ENCODE measurements at places on chromosomes 7 and 10.

DNA sequence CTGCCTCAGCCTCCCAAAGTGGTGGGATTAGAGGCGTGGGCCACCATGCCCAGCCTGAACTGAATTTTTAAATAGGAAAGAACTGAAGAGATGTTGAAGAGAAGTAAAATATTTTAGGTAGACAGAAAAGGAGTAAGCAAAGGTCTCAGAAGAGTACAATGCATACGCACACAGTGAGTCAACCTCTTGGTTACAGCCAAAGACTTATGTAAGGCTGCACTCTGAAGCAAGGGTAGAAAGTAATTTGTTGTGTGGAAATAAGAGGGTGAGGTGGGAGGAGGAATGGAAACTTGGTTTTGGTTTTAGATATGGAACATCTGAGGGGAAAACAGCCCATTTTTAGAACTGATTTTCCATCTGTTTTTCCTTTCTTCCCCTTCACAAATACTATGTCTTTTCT lies 17.6 kb downstream of the KRIT1 start:
- DNase-seq, result no peak

GRCh38 chr7:87926581-87927461 lies 7.2 kb upstream of the ADAM22 start:
- no peak for DNase-seq

GRCh38 chr10:19385846-19386450 lies 337.3 kb downstream of the MALRD1 start:
- no peak for DNase-seq

DNA sequence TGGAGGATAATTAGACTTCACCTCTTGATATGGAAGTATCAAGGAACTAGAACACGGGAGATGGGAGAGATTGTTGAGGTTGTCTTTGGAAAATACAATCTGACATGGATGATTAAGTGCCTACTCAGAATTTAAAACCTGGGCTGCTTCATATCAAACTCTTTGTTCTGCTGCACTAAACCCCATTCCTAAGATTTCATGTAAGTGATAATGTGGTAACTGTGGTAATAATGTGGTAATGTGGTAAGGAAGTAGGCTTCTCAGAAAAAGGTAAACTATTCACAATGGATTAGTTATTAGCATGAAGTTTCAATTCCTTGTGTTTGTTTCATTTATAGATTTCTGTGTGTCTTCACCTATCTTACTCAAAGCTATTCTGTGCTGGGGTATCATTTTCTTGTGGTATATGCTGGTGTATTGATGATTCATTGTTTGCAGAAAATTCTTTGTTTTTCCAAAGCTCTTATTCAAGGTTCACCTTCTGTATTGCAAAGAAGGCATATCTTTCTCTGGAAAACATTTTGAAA lies 129.9 kb upstream of the TAC1 start:
- DNase-seq, result no peak

DNA sequence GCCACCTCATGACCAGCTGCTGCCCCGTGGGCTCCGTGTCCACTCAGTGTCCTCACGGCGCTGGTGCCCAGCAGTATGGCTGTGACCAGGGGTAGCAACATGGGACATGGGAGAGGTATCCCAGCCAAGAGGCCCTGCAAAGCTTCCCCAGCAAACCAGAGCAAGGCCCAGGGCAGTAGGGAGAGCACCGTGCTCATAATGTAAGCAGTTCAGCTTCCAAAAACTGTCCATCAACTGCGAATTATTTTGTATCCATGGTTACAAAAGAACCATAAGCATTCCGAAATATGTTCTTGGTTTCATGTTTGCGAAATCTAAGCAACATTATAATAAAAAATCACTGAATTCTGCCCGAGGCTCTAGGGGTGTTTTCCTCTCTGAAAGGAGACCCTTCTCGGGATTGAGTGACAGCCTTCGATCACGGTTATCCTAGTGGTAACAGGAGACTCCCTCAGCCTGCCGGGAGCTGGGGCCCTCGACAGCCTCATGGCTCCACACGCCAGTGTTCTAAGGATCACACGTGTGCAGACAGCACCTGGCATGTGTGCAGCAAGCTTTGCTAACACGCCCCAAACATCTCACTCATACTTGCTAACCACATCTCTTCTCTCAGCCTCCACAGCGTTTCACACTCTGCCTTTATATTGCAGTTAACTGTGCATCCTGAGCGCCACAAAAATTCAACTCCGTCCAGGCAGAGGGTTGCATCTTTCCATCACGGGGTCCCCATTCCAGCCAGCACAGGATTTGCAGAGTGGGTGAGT lies 117.6 kb downstream of the DIP2C start:
- DNase-seq, result peak; percentile 42

- no peak for DNase-seq
Measured at GRCh38 chr10:47027108-47027783, 116.0 kb downstream of the PTPN20 start.

GRCh38 chr7:11436773-11437524 lies 395.0 kb downstream of the THSD7A start:
- DNase-seq, result no peak

DNA sequence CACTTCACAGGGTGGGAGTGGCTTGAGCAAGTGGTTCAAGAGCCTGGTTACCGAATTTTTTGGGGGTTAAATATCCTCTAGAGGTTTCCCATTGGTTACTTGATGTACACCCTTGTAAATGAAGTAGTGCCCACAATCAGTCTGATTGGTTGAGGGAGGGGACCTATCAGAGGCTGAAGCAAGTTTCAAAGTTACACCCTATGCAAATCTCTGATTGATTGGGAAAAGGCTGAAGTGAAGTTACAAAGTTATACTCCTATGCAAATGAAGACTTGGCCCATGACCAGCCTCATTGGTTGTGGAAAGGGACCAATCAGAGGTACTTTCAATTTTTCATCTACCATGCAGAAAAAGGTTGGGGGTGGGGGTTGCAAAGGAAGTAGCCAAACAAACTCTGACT lies 34.7 kb downstream of the UBE2D4 start:
- DNase-seq, result no peak

DNA sequence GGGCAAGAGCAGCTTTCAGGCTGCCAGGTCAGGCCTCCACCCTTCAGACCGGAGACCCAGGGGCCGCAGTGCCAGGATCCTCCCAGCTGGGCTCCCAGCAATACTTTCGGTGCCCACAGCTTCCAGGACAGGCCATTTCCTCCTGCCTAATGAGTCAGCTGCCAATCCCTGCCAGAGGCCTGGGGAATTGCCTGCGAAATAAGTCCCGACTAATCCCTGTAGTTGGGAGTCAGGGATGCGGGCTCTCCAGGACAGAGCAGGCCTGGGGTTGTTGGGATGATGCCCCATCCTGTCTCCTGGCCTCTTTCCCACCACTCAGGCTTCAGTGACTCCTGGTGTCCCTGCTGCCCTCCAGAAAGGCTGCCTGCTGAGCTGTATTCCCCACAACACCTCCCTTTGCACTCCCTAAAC lies 143.5 kb upstream of the UNC5B start:
- DNase-seq, result peak; percentile 11

DNA sequence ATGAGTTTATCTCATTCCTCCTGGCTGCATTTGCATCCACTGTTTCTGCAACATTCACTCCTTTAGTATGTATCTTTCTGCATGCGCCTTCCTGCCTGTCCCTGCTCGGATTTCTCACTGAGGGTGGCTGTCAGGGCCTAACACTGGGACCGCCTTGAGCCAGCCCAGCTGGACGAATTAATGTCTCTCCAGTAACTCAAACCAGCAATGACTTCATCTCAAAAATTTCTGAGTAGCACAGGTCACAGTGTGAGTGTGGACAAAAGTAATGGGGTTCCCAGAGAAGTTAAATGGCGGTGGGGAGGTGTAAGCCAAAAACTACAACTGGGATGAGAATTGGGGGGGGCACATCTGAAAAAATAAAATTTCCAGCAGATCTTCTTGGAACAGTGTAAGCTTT lies 444.0 kb upstream of the MGMT start:
- no peak for DNase-seq

DNA sequence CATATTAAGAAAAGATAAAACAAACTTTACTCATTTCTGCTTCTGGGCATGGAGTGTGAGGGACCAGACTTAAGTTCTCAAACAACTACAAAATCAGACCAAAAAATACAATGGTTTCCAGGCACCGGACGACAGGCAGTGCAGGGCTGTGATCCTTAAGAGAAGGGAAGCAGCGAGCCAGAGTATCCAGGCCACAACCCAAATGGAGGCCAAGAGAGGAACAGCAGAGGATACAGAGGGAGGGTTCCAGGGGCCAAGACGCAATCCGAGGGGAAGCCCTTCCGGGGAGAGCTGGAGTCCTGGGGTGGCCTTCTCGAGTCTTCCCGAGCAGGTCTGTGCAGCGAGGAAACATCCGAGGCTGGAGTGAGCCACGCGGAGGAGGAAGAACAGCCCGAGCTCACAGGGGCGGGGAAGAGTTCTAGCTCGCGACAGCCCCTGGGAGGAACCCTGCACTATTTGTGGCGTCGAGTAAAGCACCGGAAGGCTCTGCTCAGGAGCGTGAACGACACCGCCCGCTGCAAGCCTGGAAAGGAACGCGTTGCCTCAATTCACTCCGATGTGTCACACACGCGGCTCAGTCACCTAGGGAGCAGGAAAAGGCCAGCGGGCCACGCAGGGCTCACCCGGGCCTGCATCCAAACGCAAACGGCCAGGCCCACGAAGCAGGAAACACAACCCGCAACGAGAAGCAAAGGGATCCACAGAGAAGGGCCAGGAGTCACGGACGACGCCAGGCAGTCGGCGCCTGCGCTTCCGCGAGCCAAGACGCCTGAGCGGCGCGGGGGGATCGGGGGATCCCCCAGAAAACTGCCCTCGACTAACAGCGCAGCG lies 933 bp upstream of the RNF32 start:
- DNase-seq, result no peak

- no peak for DNase-seq
Measured at GRCh38 chr7:154917808-154918160, 85.1 kb downstream of the PAXIP1 start.

DNA sequence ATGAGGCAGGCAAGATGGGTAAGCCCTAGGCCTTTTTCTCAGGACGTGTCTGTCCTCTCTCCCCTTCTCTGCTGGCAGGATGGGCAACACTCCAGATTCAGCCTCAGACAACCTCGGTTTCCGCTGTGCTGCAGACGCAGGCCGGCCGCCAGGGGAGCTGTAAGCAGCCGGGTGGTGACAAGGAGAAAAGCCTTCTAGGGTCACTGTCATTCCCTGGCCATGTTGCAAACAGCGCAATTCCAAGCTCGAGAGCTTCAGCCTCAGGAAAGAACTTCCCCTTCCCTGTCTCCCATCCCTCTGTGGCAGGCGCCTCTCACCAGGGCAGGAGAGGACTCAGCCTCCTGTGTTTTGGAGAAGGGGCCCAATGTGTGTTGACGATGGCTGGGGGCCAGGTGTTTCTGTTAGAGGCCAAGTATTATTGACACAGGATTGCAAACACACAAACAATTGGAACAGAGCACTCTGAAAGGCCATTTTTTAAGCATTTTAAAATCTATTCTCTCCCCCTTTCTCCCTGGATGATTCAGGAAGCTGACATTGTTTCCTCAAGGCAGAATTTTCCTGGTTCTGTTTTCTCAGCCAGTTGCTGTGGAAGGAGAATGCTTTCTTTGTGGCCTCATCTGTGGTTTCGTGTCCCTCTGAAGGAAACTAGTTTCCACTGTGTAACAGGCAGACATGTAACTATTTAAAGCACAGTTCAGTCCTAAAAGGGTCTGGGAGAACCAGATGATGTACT lies 13.1 kb downstream of the PHKG1 start:
- DNase-seq, result no peak

- no peak for DNase-seq
Measured at GRCh38 chr10:59635502-59636290, 74.0 kb downstream of the SLC16A9 start.

DNA sequence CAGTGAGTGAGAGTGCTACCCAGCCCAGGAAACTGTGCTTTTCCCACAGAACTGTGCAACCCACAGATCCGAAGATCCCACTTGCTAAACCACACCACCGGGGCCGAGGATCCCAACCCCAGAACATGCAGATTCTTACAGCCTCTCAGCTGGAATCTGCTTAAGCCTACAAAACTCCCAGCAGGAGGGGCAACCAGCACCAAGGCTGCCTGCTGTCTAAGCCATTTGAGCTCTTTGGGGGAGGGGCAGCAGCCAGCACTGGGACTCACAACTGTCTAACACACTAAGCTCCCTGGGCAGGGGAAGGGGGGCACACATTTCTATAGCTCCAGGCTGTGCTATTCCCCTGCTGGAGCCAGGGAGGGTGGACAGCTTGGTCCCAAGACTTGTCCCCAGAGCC lies 529.9 kb downstream of the XPNPEP1 start:
- DNase-seq, result no peak

DNA sequence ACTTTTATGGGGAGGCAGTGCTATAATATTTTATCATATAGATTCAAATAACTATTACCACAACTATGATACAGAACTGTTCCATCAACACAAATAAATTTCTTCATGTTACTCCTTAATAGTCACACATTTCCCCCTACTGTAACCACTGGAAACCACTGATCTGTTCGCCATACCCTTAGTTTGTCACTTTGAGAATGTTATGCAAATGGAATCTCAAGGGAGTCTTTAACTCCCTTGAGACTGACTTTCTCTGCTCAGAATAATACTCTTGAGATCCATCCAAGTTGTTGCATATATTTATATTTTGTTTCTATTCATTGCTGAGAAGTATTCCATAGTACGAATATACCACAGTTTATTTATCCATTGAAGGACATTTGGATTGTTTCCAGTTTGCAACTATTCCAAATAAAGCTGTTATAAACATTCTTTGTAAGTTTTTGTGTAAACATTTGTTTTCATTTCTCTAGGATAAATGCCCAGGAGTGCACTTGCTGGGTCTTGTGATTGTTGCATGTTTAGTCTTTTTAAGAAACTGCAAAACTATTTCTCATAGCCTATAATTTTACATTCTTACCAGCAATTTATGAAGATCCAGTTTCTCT lies 19.7 kb upstream of the PON2 start:
- DNase-seq, result no peak

GRCh38 chr7:22762866-22763265 lies 35.9 kb downstream of the IL6 start:
- DNase-seq, result no peak

DNA sequence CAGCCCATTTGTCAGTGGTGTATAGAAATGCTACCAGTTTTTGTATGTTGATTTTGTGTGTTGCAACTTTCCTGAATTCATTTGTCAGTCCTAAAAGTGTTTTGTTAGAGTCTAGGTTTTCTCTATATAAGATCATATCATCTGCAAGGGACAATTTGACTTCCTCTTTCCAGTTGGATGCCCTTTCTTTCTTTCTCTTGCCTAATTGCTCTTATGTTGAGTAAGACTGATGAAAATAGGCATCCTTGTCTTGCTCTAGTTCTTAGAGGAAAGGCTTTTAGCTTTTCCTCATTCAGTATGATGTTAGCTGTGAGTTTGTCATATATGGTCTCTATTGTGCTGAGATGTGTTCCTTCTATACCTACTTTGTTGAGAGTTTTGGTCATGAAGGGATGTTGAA lies 161.7 kb upstream of the TPK1 start:
- DNase-seq, result no peak

GRCh38 chr10:52215745-52216361 lies 98.2 kb upstream of the DKK1 start:
- peak; percentile 21 for DNase-seq

DNA sequence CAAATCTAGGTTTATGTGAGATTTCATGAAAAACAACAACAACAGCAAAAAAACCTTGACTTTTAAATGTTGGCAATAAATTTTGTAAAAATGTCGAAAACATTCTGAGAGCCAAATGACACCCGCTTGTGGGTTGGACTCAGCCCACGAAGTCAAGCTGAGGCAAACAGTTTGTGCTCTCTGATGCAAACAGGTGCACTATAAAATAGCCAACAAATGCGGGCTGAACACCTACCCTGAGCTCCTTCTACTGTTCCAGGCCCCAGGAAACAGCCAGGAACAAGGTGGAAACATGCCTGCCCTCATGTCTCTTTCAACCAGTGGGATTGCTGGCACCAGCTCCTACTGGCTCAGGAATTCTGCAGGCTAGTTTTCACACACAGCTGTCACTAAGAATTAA lies 105.0 kb upstream of the ZNF716 start:
- no peak for DNase-seq

Measured in GM04503 (cell line).